ENCODE measurements at places on chromosomes 4 and X.

GRCh38 chr4:105858466-105859040, 36.7 kb upstream of the NPNT start:
- no peak for DNase-seq

- no peak for DNase-seq
These were observed 9.0 kb upstream of the SLC25A14 start for GRCh38 chrX:130330706-130331105.

GRCh38 chrX:18146954-18147353, 73.7 kb downstream of the BEND2 start:
- no peak for DNase-seq

DNA sequence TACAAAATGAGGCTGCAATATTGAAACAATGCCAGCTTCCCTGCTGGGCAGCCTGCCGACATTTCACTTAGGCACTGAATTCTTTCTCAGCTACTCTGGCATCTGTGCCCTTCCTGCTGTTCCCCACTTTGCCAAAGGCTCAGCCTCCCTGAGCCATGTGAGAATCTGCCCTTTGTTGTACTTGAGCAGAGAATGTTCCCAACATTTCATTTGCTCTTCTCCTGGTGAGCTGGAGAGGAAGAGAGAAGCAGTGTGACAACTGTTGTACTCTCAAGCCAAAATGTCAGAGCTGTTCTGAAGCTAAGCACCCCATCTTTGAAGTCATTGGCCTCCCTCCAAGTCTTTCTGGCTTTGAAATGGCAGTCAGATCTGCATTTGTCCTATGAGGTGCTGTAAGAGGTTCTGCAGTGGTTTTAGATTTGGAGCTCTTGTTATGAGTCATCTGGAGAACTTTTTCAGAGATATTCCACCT, 32.5 kb downstream of the LANCL3 start:
- DNase-seq, result no peak

DNA sequence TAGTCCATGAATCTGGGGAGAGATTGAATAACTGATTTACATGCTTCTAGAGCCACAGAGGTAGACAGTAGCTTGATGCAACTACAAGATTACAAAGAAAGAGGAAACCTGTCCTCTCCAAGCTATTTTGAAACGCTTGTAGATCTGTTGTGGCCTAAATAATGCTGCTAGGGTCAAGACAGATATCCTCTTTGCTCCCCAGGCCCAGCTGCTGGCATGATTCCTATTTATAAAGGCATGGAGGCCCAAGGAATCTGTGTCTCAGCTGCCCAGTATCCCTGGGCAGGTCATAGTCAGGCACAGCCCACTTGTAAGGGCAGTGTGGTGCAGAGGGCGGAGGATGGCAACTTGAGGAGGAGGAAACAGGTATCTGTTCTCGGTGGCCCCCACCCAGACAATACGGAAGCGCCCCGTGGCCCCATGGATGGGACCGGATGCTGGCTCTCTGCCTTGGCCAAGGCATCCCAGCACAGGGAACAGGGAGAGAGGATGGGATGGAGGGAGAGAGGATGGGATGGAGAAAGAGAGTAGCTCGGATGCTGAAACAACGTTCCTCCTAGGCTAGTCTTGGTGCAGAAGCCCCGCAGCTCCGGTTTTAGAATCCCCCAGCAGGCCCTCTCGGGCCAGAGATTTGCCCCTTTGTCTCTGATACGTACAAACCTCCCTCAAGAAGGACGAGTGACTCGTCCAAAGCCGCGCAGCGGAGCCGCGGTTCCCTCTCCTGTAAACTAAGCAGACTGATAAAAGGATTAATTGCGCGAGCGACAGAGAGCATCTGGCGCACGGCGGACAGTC, 767 bp upstream of the SMIM20 start:
- no peak for DNase-seq

DNA sequence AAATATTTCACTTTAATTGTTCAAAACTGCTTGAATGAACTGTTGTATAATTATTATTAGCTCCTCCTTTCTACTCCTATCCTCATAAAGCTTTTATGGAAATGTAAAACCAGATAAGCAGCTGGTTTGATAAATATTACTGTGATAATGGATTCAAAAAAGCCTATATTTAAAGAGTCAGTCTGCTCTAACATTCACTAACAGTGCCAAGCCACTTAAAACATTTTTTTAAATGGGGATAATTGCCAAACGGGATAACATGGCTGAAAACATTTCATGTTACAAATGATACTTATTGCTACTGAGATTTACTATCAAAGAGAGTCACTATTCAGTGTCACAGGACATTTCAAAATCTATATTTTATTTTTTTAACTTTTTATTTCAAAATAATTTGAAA, 17.4 kb downstream of the ARHGAP24 start:
- no peak for DNase-seq

GRCh38 chr4:25351777-25352416, 25.2 kb upstream of the ANAPC4 start:
- DNase-seq, result no peak

GRCh38 chr4:138248058-138248457, 5.9 kb upstream of the SLC7A11 start:
- DNase-seq, result no peak

Data from coronary artery (tissue), 2 donors.